ENCODE measurements at places on chromosomes 4 and X.

DNA sequence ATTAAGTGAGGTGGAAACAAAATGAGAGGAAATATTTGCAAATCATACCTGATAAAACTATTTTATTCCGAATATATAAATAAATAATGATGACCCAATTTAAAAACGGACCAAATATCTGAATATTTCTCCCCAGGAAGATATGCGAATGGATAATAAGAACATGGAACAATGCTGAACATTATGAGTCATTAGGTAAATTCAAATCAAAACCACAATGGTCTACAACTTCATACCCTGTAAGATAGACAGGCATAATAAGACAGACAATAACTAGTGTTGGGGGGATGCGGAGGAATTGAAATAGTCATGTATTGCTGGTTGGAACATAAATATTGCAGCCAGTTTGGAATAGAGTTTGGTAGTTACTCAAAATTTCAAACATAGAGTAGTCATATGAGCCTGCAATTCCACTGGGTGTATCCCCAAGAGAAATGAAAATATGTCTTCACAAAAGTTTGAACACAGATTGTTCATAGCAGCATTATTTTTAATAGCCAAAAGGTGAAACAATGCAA is 47.6 kb upstream of the DRP2 start:
- no peak for DNase-seq

GRCh38 chr4:147247579-147247978 is 233.3 kb upstream of the EDNRA start:
- DNase-seq, result no peak

DNA sequence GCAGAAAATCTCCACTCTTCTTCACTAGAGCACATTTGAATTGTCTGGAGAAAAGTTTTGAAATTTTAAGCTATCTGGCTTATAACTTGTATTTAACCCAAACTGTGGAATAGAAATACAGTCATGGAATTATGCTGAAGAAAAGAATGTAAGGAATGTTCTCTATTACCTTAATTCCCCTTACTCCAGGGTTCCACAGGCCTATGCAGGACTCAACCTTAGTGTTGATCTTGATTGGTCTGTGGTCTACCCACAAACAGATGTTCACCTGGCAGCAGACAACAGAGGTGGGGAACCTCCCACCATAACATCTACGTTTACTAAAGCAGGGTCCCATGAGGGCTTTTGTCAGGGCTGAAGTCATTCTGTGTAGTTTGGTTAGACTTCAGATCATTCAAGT is 189.3 kb upstream of the GPRIN3 start:
- no peak for DNase-seq

DNA sequence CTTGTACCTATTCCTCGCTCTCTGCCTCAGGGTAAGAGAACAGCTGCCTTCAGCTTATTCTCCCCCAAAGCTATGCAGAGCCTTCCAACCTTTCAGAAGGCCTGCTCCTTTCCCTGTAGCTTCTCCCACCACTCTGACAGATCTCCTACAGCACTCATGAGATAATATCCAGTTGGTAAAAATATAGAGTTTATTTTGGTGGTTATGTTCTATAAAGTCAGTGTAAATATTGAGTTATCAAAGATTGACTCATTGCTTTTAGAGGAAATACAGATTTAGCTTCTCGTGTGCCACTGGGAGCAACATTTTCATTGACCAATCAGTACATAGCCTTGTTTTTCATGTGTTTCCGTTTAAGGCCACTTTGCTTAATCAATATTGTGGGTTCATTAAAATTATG is 216.2 kb upstream of the TECRL start:
- no peak for DNase-seq

- DNase-seq, result no peak
These were observed 500.0 kb downstream of the SPRY1 start for GRCh38 chr4:123896446-123897071.

DNA sequence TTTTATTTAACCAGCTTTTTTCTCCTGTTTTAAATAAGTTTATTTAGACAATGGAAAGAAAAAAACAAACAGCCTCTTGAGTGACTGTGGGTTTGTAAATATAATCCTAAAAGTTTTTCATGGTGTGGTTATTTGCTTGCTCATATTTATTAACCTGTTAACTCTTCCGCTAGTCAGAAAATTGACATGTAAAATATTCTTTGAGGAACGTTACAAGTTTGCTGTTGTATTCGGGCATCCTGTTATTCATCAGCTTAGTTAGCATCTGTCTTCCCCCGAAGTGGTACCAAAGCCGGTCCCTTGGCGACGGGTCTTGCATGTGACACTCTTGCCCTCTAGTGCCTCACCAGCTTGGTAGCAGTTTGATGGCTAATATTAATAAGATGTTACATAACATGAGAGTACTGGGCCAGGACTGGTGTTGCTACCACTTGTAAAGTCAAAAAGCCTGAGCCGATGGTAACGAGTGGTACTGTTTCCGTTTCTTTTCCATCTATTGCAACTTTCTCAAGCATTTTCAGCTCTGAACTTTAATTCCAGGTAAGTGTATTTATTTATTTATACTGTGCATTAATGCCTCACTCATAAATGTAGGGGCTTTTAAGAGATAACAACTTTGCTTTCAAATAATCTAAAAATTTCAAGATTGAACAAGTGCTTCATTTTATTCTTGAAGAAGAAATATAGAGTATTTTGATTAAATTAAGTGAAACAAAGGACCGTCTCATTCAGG is at the start of gene NDST3:
TSS of gene NDST3 (plus strand) at position 434 of the 733 bp plus-strand sequence. CDS start 19,425 bp downstream, outside the sequence.
- no peak for DNase-seq

DNA sequence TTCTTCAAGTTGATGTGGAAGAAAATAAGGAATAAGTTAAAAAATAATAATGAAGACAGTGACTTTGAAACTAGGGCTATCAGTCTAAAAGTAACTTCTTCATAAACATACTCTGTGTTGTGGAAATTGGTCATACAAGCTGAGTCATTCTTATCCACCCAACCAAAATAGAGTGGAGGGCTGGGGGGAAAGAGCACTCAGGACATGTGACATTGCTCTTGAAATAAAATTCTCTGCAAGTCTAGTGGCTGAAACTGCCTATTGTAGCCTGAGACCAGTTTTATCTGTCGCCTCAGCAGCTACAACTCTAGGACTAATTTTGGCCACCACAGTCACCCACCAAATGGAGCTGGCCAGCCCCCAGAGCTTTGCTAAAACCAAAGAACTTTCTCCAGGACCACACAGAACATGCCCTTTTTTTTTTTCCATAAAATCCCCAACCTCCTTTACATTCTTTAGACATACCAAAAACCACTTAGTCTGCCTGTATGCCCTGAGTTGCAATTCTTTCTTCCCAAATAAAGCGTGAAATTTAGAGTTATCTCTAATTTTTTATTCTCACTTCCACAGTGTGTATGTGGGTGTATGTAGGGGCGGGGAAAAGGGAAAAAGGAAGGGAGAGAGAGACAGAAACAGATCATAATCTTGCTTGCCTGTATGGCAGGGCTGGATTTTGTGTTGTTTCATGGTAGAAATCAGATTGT is 23.0 kb upstream of the SLC25A4 start:
- no peak for DNase-seq

DNA sequence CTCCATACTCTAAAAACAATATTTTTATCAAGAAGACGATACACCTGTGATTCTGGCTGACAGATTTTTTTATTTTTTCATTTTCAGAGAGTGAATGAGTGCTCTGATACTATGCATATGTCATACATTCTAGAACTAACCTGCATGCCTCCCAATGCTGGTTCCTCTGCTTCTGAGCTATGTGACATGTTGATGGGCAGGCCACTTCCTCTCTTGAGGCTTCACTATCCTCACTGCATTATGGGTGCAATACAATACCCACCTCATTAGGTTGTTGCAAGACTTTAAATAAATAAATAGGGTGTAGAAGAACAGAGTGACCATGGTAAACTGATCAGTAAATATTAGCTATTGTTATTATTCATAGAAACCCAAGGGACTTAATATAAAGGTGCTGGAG is 408.3 kb downstream of the HNRNPD start:
- DNase-seq, result no peak

DNA sequence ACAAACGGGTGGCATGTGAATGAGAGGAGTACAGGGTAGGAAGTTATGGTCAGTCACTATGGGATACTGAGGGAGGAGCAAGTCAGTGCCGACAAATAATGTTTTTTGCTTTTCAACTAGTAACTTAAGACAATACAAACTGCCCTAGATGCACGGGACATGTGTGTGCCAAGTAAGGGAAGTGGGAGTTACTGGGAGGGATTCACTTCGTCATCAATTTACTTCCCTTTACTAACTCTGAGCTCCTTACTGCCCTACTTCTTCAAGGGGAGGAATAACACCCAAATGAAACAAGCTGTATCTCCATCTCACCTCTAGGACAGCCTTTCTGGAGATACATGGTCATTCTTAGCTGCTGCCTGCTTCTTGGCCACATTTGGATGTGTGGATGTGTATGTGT is 97.7 kb downstream of the DGKK start:
- DNase-seq, result no peak

DNA sequence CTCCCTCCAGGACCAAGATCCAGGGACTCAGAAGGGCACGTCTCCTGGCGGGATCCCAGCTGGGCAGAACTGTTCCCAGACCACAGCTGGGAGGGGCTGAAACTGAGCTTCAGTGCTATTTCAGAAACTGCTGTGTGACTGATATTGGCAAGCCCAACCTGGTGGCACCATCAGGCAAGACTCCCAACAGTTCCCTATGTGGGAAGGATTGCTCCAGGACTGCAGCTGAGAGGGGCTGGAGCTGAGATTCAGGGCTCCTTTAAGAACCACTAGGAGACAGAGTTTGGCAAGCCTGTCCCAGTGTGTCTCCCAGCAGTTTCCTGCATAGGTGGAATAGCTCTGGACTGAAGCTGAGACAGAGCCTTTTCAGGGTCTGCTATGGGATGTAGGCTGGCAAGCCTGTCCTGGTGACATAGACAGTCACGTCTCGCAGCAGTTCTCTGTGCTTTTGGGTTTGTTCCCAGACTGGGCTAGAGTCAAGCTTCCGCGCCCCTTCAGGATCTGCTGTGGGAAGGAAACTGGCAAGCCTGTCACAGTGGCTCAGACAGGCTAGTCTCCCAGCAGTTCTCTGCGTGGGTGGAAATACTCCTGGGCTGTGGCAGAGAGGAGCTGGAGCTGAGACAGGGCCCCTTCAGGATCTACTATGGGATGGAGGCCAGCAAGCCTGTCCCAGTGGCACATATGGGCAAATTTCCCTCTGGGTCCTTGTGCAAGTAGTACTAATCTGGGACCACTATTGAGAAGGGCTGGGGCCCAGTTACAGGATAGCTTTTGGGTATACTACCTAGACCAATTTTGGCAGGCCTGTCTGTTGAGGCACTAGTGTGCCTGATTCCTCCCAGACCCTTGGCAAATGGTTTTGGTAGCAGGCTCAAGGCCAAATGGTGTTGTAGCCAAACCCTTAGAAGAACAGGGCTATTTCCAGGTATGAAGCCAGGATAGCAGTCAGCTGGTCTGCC is 20.2 kb upstream of the MED14 start:
- DNase-seq, result no peak

DNA sequence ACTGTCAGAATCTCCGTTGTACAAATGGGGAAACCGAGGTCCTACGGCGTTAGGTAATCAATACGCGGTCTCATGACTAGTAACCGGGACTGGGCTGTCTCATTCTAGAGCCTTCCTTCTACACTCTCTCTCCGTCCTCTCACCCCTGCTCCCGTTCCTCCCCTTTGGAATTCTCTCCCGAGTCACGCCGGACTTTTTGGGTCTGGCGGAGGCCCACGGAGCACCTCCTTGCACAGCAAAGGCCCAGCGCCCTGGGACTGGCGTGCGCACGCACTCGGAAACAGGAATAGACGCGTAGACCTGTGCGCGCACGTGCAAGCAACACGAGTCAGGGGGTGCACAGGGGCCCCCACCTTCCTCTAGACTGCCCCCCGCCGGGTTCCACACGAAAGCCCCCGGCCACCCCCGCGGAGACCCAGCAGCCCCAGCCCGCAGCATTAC is 361 bp downstream of the QDPR start:
- no peak for DNase-seq

DNA sequence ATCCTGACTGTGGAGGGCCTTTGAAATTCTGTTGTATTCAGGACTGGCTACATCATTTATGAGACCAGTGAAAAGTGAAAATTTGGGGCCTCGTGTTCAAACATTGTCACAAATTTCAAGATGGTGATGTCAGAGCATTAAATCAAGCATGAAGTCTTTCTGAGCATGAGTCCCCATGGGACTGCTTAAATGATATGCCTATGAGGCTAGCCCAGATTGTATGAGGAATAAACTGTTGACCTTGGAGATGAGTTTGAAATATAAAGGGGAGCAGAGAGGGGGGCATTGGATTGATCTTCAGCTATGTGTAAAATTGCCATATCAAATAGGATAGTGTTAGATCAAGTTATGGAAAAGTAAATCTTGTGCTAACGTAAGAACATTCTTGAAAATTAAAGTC is 230.0 kb downstream of the SPANXN3 start:
- no peak for DNase-seq

DNA sequence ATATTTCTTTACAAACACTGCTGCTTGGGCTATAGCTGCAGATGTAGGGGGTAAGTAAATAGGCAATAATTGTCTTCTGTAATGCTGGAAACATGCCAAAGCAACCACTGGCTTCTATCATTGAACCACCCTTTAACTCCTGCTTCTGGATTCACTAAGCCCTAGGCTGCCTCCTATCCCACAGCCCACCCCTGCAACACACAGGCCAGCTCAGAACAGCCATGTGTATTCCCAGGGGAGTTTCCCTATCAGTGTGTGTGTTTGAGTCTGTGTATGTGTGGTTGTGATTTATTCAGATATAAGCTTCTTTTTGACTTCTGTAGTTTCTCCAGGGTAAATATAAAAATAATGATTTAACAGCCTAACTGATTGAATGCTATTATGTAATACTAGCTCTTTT is 291.3 kb downstream of the PCDH10 start:
- DNase-seq, result no peak

GRCh38 chrX:130772105-130772775 is 130.8 kb downstream of the ENOX2 start:
- DNase-seq, result peak; percentile 42
